Retinal pigment epithelial cell (primary cell): ENCODE measurements at places on chromosomes 16 and 17.

GRCh38 chr16:85733839-85734170 is 17.1 kb downstream of the C16orf74 start:
- no peak for DNase-seq

DNA sequence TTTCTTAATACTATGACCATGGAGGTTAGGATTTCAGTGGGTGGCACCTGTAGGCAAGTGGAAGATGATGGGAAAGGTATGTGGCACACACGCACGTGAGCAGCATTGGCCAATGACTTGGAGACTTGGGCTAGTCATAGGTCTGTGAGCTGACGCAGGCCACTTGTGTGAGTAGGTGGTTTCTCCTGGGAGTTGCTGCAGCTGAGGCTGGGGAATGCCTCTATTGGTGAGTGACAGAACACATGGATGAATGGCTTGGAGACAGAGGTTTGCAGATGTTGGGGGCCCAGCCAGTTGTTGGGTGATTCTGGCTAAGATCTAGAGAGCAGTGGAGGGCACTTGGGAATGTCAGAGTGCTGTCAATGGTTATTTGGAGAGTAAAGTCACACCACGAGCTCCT is 64.1 kb downstream of the MARF1 start:
- no peak for DNase-seq

- no peak for DNase-seq
Observed at GRCh38 chr17:68599091-68599490, 2.1 kb downstream of the FAM20A start.

DNA sequence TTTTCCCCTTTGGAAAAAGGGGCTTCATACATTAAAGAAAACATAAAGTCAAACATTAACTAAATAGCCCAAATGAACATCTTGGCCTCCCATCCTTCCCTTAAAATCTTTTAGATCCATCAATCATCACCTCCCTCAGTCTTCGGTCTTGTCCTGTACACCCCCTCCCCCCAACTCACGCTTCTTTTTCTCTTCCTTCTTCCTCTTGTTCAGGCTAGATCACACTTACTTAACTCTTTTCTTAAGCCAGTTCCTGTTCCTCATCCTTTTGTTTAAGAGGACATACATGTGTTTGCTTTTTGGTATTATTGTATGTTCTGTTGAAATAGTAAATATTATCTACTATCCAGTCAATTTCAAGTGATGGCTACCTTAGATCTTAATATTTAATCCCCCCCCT is 5.5 kb downstream of the MFSD6L start:
- DNase-seq = no peak

DNA sequence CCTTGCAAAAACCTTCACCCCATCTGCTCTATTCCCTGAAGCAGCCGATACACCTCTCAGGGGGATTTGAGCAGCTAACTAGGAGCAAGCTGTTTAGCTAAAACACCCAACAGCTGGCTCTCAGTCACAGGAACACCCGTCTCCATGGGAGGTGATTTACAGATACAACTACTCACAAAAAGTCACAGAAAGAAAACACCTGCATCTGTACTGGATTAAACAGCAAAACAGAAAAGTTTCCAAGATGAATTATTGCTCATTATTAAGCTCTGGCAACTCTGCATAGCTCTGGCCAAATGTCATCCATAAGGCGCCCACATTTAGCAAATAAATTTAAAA is 22.3 kb downstream of the GJC1 start:
- no peak for DNase-seq

GRCh38 chr16:4647644-4647980 is 23.0 kb downstream of the MGRN1 start:
- DNase-seq = no peak

GRCh38 chr16:84820305-84820684 is 510 bp downstream of the CRISPLD2 start:
- no peak for DNase-seq

- DNase-seq = no peak
Observed at GRCh38 chr17:45103269-45103795, 29.0 kb downstream of the PLCD3 start.

- DNase-seq = no peak
Observed at GRCh38 chr16:79943736-79944135, 343.2 kb upstream of the MAF start.

GRCh38 chr17:4411201-4411600 is 22.5 kb upstream of the SPNS3 start:
- DNase-seq = no peak

- DNase-seq = no peak
Observed at GRCh38 chr17:8110907-8111306, 7.4 kb downstream of the ALOXE3 start.

GRCh38 chr17:81967244-81967532 is 6.2 kb upstream of the NOTUM start:
- no peak for DNase-seq

DNA sequence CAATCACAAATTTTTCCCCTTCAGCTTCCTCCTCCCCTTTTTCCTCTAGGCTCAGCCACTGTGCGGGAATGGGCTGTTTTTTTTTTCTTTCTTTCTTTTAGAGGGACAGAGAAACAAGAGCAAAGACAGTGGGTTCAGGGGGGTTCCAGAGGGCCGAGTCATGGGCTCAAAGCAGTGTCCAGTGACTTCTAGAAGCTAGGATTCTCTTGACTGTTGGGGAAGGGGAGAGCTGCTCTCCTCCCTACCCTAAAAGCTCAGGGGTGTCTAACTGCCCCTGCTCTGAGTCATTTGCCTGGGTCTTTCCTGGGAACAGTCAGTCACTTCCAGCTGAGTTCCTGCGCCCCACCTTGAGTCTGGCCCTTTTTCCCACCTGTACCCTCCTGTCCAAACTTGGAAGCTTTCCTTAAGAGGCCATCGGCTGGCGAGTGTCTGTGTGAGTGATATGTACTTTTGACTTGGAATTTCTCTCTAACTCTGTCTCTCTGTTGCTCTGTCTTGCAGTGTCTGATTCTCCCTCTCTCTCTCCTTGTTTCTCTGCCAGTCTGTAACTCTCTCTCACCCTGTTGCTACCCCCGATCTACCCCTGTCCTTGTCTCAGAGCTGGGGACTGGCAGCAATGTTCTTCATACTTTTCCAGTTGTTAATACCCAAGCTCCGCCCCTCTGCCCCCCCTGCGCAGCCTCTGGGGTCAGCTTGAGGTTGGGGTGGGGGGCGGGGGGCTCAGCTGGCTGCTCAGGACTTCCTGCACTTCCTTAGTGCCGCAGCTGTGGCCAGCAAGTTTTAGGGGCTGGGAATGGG is 2.4 kb downstream of the THRA start:
- DNase-seq = no peak

DNA sequence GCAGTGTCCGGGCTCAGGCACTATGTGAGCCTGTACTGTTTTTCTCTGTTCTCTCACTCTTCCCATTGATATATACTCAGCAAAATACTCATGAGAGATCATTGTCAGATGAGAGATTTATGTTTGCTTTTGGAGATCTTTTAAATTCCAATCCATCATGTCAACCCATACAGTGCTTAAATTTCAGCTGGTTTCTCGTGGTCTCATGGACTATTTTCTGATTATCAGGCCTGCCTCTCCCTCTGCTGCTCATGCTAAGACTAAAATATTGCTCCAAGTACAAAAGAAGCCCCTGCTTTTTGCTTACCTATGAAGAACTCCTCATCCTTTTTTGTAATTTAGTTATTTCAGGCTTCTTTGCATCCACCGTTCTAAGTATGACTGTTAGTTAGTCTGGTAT is 547.2 kb downstream of the KCNJ2 start:
- DNase-seq = no peak

- no peak for DNase-seq
Observed at GRCh38 chr17:39872751-39873150, 4.7 kb downstream of the ZPBP2 start.

GRCh38 chr17:72122010-72122764 is 1.4 kb downstream of the SOX9 start:
- DNase-seq = no peak

GRCh38 chr16:5601957-5602356 is 504.4 kb upstream of the EEF2KMT start:
- no peak for DNase-seq

GRCh38 chr17:76527430-76528111 is 9.9 kb downstream of the CYGB start:
- DNase-seq = no peak

DNA sequence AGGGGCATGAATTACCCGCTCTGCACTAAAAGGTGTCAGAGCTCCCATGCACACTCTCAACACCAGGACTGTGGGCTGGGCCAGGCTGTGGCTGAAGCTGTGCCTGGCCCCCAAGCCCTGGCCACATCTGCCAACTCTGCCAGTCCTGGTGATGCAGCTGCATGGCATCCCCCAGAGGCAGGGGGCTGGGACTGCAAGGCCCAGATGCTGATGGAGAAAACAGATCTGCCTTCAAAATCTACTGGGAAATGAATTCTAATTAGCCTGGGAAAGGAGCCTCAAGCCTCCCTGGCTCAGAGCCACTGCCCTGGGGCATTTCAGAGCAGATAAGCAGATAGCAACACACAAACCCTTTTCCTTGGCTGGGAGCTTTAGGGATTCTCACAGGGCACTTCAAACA is 3.4 kb downstream of the CHST6 start:
- DNase-seq = no peak

DNA sequence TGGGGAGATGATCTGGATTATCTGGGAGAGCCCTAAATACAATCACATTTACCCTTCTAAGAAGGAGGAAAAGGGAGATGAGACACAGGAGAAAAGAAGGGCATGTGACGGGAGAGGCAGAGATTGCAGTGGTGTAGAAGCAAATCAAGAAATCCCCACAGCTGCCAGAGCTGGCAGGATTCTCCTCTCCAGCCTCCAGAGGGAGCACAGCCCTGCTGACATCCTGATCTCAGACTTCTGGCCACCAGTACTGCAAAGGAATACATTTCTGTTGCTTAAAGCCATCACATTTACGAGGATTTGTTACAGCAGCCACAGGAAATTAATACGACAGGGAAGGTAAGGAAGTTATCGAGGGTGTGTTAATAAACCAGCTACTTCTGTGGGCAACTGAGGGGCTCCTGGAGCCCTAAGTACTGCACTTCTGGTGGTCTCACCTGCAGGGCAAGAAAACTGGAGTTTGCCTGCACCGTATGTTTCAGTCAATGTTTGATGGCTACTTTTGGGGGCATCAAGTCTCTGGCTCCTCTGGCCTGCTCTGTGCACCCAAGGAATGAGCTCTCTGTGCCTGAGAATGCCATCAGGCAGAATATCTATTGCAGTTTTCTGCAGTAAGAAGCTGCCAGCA is 22.9 kb upstream of the CDH13 start:
- DNase-seq = peak; percentile 16
